ENCODE measurements at places on chromosomes 11 and 22. TPM values are rescaled to one million over a fixed set of nuclear protein-coding genes. Genes with fewer than 3 reads are reported as not detected.

DNA sequence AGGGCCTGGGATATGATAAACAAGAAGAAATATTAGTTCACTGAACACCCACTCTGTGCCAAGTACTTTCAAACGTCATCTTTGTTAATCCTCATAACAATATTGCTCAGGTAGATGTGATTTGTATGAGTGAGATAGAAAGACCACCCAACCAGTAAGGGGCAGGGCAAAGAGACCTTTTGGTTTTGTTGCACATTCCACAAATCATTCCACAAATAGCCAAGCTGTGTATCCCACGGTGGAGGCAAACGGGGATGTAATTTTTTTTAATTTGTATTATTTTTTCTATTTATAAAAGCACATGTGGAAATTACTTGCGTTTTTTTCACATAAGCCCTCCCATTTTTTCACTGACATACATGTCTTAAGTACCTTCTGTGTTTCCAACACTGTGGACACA is 29.0 kb downstream of the LAYN start:
- no peak for DNase-seq

DNA sequence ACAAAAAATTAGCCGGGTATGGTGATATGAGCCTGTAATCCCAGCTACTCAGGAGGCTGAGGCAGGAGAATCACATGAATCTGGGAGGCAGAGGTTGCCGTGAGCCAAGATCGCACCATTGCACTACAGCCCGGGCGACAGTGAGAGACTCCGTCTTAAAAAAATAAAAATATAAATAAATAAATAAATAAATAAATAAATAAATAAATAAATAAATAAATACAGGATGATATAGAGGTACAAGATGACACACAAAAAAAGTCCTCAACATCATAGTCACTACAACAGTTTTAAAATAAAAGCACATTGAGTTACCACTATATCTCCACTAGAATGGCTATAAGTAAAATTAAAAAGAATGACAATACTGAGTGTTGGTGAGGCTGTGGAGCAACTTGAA is 97.8 kb downstream of the ALX4 start:
- DNase-seq: no peak

DNA sequence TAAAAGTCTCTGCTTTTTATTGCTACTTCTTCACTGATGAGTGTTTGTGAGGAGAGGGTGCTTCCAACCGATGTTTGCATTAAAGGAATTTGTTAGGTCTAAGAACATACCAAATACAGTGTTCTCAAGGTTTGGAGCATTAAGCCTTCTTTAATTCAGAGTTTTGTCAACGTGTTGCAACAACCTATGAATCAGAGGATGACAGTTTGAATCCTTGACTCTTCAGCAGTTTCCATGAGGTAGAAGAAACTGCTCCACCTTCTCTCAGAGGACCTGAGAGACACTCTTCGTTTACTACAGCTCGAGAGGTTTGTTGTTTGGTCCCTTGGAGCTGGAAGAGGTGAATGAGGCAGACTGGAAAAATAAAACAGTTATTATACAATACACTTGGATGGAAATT is 55.7 kb downstream of the NCAM1 start:
- no peak for DNase-seq

GRCh38 chr11:122723576-122723975 is 68.1 kb downstream of the UBASH3B start:
- DNase-seq: no peak

- no peak for DNase-seq
Measured at GRCh38 chr11:70225681-70226177, 22.6 kb downstream of the FADD start.

DNA sequence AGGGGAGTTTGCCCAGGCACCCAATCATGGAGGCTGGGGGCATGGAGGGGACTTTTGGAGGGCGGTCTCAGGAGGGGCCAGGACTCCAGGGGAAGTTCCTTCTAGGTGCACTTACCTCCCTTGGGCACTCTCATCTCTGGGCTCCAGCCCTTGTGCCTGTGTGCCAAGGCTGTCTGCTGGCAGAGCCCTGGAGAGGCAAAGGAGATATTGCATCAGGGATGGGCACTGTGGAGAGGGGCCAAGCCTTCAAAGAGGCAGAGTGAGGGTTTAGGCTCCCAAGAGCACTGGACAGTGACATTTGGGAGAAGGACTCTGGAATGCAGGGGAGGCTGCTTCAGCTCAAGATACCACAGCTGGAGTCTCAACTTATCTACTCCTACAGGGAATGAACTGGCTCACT is 32.2 kb upstream of the TFIP11 start:
- no peak for DNase-seq

- DNase-seq: peak; percentile 24
Measured at GRCh38 chr11:69485337-69486041, 4.0 kb downstream of the LINC01488 start.

GRCh38 chr22:42288791-42289190 is 18.3 kb upstream of the TCF20 start:
- DNase-seq: no peak

Gene MICALL1
- total RNA-seq: 14.8 TPM

Gene ADORA2A
- total RNA-seq: 3.6 TPM

Gene POLR2L
- total RNA-seq: 226 TPM

Gene APOBEC3G
- 4.2 TPM for total RNA-seq

Gene LGALS1
- total RNA-seq: 843 TPM
